ENCODE measurements at places on chromosomes 5 and 9.

DNA sequence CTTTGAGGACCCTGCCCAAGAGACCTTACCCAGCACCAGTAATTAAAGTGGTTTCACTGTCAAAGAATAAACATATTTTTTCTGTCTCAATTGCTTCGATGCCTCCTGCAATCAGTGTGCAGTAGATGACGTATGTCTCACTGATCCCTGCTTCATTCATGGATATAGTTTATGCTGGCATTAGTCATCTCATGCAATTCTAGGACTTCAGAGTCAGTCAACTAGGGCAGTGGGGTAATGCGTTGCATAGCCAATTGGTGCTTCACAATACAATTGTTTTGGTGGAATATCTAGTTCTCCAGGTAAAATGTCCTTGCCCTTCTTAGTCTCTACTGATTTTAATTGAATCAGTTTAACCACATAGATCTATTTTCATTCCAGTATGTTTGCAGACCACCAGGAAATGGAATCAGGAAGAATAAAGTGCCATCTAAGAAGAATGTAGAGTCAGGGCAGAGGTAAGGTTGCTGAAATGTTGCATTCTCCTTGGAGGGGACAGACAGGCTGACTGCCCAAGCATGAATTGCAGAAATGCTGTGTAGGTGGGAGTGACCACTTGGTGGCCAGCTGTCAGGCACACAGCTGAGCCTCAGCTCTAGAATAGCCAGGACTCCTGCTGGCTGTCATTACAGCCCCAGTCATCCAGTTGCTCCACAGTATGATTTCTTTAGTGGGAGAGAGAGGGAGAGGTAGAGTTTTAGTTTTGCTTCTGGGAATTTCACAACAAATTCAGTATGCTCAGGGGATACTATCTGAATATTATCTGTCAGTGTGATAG is 73.5 kb upstream of the MEGF10 start:
- no peak for DNase-seq

GRCh38 chr9:27665136-27665535 is 91.9 kb upstream of the C9orf72 start:
- no peak for DNase-seq

DNA sequence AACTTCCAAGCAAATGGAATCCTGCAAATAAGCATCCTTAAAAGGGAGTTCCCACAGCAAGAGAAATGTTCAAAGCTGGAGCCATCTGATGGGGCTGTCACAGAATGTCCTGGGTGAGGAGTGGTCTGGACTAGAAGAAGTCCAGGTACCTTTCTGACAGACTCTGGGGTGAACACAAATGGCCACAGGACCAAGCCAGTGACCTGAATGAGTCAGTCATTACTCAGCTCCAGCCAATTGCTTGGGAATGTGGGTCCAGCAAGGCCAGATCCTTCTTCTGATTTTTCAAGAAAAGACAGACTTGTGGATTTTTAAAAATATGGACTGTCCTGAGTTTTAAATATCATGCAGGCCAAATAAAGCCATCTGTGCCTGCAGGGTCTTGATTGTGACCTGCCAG is 30.1 kb downstream of the GALNT10 start:
- no peak for DNase-seq

GRCh38 chr5:82649943-82650342 is 371.8 kb upstream of the RPS23 start:
- no peak for DNase-seq

GRCh38 chr9:131951905-131952304 is 127.8 kb downstream of the MED27 start:
- DNase-seq, result no peak

DNA sequence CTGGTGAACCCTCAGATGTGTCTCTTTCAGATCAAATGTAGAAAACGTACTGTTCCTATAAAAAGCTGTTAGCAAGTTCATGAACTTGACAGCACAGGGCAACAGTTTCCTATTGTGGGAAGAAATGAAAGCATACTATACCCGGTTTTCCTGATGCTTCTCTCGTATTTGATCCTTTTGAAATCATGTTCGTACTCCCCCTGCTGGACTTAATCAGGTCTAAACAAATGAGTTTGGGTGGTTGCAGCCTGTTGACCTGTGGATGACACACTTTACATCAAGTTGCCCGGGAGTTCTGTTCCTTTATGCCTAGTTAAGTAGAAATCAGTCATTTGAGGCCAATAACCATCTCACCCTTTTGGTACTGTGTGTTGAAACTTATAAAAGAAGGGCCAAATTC is 1992.3 kb downstream of the MAT2B start:
- no peak for DNase-seq

GRCh38 chr9:121567500-121568342 is 68.1 kb upstream of the GGTA1 start:
- DNase-seq, result no peak

DNA sequence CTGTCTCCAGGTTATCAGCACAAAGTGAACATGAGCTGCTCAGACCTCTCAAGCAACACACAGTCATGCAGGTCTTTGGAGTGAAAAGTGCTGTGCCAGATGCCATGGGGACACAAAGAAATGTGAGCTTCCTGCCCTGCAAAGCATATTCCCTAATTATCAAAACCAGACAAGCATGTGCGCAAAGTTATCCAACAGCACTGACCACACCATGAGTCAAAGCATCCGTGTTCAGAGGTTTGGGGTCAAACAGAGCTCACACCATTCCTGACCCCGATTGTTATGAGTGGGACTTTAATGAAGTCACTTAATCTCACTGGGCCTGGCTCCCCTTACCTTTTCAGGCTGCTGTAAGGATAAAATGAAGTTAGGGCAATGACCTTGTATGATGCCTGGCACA is 138.5 kb downstream of the SLIT3 start:
- DNase-seq, result no peak

DNA sequence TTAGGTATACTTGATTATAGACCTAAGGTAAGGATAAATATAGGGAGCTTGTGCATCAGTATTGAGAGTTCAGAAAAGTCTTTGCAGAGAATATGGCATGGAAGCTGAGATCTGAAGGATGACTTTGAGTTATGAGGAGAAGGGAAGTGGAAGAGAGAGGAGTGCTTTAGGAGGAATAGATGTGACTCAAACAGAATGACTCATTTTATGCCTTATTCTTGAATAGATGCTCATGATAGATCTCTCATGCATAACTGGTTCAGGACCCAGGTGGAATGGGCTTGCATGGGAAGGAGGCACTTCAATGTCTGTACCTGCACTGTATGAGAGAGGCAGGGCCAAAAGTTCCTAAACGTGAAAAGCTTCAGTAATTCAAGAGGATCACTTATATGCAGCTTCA is 103.3 kb downstream of the CWC27 start:
- no peak for DNase-seq

DNA sequence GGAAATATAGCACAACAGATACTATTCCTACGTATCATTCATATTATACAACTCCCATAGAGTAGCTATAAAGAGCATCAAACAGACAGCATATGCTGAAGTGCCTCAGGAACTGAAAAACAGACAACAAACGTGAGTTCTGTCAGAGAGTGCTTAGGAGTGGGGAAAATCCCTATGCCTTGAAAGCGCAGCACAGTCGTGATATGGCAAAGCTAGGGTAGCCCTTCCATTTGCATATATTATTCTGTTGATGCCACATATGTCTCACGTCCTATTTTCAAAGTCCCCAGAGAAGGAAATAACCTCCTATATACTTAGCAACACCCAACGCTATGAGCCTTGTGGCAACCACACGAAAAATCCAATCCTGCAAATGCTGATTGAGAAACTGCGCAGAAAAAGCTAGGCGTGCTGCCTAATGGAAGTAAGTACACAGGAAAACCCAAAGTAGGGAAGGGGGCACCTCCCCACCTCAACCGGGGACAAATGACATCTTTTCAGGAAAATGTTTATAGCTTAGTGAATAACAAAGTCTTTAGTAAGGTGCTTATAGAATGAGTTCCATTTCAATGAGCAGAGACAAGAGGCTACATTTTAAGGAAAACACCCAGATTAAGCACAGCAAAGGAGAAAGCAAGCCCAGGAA is 105.1 kb downstream of the MED10 start:
- no peak for DNase-seq

GRCh38 chr5:124654418-124654817 is 92.0 kb downstream of the ZNF608 start:
- DNase-seq, result no peak
